HEK293T (cell line): ENCODE measurements at places on chromosomes 1 and 21.

GRCh38 chr1:180178511-180179161, 24.0 kb downstream of the QSOX1 start:
- DNase-seq = peak; percentile 88

- no peak for DNase-seq
These were observed 7.1 kb upstream of the TMEM240 start for GRCh38 chr1:1547476-1547875.

GRCh38 chr1:198939956-198940355, 301.1 kb downstream of the PTPRC start:
- DNase-seq = no peak

GRCh38 chr1:152983234-152983633, 647 bp upstream of the SPRR1A start:
- no peak for DNase-seq

DNA sequence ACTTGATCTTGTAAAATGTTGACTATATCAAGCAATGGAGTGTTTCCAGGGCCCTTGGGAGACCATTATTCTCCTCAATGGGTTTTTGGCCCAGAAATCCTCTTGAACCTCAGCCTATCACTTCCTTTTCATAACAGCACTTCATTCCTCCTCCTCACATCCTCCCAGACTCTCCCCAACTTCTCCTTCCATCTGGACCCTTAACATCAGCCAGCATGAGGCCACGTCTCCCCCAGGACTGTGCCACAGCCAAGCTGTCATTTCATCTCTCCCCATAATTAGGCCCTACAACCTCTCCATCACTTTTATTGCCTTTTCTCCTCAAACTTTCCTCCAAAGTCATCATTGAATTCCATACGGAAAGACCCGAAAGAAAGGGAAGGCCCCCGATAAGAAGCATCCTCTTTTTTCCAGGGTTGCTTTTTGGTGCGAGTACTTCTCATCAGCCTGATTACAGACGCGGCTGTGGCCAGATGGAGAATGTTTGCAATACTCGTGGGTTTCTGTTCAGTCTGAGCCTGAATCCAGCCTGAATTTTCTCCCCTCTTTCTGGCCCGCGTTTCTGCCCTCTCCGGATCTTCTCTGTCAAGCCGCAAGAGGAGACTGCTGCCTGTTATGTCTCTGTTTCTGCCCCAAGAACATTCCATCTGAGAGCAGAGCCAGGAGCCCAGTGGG, 52.7 kb upstream of the SLC25A33 start:
- DNase-seq = no peak

GRCh38 chr1:219927298-219927955, 930 bp downstream of the SLC30A10 start:
- no peak for DNase-seq
